GM18507 (cell line): ENCODE measurements at places on chromosomes 3 and 15.

- DNase-seq = no peak
Measured at GRCh38 chr3:160041465-160041864, 52.8 kb downstream of the IL12A start.

GRCh38 chr3:36591959-36592358, 172.4 kb downstream of the DCLK3 start:
- no peak for DNase-seq

- DNase-seq = no peak
Measured at GRCh38 chr3:71854096-71854495, 69.1 kb upstream of the PROK2 start.

- no peak for DNase-seq
Measured at GRCh38 chr3:146162561-146162960, 1.6 kb upstream of the PLOD2 start.

DNA sequence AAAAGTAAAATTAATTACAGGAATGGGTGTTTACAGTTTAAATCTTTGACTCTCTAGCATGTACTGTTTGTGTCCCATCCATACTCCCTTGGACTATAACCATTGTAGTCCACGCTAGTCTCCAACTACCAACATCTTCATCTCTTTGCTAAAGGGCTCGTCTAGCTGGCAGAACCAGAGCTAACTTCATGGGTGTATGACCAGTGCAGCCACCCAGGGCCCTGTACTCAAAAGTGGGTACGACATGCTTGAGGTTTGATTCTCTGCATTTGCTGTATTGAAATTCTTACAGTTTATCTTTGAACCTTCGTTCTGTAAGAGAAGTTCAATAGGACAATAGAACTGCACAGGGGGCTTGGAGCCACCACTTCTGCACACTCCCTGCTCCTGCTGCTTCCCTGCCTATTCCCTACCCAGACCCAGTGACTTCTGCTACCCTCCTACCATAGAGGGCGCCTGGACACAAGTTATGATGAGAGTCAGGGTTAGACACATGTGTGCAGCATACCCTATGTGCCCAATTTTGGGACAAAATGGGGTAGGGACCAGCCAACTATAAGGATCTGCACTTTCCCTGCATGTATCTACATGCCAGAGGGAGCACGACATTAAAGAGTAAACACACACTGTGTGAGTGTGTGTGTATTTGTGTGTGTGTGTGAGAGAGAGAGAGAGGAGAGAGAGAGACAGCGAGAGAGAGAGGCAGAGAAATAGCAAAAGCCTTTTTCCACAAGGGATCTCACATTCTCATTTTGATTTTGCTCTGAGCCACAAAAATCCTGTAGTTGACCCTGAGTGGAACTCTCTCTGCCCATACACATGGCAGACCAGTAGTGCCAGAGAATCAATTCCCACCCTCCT, 59.0 kb upstream of the NECTIN3 start:
- no peak for DNase-seq

DNA sequence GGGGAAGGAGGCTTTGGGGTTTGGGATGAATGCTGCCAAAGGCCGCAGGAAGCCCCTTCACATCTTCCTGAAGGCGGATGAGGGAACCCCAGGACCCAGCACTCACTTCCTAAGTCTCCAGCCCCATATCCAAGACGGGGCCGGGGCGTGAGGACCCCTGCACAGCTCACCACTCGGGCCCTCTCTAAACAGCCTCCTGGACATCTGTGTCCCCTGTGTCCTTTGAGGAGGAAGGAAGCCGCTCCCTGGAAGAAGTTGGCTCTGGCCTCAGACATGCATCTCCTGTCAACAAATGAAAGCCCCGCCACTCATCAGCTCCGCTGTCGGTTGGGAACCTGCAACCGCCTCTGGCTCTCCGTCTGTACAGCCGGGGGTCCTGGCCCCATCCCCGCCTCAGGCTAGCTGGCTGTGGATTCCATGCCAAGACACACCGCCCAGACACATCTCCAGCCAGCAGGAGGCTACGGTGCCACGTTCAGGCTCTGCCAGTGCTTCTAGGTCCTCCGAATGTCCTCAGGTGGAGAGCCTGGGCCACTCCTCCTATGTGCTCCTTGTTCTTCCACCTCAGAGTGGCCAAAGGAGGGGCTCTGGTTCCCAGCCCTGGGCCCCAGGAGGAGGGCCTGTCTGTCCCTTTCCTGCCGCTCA, 140.0 kb upstream of the MEF2A start:
- DNase-seq = no peak

GRCh38 chr3:112813723-112814171, 32.9 kb downstream of the CD200R1L start:
- no peak for DNase-seq

DNA sequence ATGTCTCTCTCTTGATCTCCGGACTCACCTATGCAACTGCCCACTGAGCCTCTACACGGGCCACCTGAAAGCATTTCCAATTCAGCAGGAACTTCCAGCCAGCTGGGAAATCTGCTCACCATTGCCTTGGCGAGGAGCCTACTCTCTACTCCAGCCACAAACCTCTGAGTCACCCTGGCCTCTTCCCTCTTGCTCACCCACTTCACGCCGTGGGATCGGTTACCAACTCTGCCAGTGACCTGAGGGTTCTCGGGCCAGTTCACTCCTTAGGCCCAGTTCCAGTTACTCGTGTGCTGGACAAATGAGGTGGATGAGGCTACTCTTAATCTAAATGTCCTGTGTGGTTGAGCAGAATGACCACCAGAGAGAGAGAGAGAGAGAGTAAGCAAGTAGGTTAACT, 70.1 kb downstream of the CEMIP start:
- no peak for DNase-seq

GRCh38 chr3:148333091-148333490, 364.6 kb upstream of the AGTR1 start:
- DNase-seq = no peak

- DNase-seq = no peak
Measured at GRCh38 chr15:72302955-72303354, 17.0 kb downstream of the CELF6 start.

- no peak for DNase-seq
Measured at GRCh38 chr15:26146202-26146601, 283.1 kb upstream of the ATP10A start.

GRCh38 chr3:152245498-152246170, 23.1 kb upstream of the MBNL1 start:
- DNase-seq = no peak

DNA sequence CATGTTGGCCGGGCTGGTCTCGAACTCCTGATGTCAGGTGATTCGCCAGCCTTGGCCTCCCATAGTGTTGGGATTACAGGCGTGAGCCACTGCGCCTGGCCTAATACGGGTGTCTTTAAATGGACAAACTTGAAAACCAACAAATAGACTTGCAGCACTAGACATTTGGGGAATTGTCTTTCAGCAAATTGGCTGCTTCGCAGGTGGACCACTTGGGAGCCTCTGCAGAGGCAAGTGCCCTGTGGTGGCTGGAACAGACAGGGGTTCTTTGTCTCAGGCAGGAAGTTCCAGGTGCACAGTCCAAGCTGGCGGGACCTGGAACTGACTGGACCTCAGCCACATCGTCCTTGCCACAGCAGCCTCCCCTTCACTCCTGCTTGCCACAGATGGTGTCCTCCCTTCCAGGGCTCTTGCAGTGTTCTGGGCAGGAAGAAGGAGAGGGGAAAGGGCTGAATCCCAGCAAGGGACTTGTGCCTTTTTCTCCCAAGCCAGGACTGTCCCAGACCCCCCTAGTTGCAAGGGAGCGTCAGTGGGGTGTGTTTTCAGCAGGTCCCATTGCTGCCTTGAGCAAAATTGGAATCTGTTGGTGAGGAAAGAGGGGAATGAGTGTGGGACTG, 94.3 kb downstream of the TBC1D2B start:
- no peak for DNase-seq

DNA sequence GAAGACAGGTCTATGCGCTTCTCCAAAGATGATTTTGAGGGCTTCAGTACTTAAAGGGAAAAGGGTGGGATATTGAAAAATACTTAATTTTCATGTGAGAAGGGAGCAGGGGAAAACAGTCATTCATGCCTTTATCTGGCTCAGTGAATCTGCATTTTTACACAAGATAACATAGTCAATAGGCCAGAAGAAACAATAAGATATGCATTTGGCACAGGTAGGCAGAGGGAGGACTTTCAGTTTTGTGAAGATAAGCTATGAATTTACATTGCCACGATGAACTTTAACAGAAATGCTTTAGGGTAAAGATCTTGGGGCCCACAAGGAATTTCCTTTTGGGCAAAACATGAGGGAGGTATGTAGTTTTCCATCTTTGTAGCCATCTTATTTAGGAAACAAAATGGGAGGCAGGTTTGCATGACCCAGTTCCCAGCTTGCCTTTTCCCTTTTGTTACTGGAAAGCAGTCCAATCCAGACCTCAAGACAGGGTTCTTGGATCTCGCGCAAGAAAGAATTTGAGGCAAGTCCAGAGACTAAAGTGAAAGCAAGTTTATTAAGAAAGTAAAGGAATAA, 504.2 kb downstream of the IGSF11 start:
- no peak for DNase-seq

GRCh38 chr15:62972814-62973213, 69.7 kb upstream of the TPM1 start:
- DNase-seq = no peak

DNA sequence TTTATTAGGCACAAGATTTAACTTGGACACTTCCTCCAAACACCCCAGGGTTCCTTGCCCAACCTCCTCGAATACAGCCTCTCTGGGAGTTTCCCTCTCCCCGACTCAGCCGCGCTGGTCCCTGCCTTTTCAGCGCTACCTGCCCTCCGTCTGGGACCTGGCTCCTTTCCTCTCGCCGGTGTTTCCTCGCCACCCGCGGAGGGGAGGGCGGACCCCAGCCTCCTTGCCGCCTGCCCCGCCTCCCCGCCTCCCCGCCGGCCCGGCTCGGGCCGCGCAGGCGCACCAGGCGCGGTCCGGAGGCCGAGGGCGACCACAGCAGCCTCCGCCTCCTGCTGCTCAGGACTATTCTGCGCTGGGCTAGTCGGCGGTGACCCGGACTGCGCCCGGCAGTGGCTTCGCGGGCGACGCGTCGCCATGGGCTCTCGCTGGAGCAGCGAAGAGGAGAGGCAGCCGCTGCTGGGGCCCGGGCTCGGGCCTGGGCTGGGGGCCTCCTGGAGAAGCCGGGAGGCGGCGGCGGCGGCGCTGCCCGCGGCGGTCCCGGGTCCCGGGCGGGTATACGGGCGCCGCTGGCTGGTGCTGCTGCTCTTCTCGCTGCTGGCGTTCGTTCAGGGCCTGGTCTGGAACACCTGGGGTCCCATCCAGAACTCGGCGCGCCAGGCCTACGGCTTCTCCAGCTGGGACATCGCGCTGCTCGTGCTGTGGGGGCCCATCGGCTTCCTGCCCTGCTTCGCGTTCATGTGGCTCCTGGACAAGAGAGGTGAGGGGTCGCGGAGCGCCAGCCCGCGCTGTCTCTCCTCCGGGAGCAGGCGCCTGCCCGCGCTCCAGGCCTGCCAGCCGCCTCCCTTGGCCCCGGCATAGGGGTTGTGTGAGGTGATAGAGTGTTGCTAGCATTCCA, at the start of gene SLC49A4:
Gene SLC49A4 (plus strand): TSS at position 291 of the 895 bp plus-strand sequence. CDS start 124 bp downstream, at position 415.
- peak; percentile 80 for DNase-seq

DNA sequence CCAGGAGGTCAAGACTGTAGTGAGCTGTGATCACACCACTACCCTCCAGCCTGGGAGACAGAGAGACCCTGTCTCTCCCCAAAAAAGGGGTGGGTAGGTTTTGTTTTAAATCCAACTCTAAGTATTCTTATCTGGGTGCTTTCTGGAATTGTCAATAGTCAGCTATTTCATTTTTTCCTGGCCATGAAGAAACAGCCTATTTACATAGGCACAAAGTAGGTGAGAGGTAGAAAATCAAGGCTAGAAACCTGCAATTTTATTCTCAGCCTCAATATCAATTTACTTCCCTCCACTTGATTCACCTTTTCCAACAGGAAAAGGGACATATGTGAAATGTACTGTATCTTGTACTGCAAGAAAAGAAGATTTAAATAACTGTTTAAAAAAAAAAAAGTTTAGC, 45.9 kb downstream of the CSNK1G1 start:
- DNase-seq = no peak

- DNase-seq = no peak
Measured at GRCh38 chr3:177887475-177887874, 648.8 kb upstream of the KCNMB2 start.

- DNase-seq = no peak
Measured at GRCh38 chr15:48627260-48627940, 18.1 kb downstream of the FBN1 start.

- DNase-seq = no peak
Measured at GRCh38 chr3:22121068-22121701, 370.2 kb upstream of the ZNF385D start.

DNA sequence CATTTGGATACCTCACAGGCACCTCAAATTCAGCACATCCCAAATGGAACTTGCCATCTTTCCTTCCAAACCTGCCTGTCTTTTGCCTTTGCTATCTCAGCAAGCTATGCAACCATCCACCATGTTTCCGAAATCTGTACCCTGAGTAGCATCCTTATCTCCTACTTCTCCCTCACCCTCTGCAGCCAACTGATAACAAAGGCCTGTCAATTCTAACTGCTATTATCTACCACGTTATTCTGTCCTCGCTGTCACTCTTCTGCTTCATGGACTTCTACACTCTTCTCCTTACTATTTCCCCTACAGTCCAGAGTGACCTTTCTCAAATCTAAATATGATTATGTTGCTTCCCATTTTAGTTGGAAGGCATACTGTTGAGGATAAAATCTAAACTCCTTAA, 25.5 kb upstream of the TAFA4 start:
- DNase-seq = no peak

- DNase-seq = no peak
Measured at GRCh38 chr3:187291001-187291511, 481 bp downstream of the MASP1 start.

- DNase-seq = no peak
Measured at GRCh38 chr3:56811546-56812202, 9.9 kb upstream of the ARHGEF3 start.

GRCh38 chr15:40063563-40064011, 24.6 kb upstream of the SRP14 start:
- no peak for DNase-seq

DNA sequence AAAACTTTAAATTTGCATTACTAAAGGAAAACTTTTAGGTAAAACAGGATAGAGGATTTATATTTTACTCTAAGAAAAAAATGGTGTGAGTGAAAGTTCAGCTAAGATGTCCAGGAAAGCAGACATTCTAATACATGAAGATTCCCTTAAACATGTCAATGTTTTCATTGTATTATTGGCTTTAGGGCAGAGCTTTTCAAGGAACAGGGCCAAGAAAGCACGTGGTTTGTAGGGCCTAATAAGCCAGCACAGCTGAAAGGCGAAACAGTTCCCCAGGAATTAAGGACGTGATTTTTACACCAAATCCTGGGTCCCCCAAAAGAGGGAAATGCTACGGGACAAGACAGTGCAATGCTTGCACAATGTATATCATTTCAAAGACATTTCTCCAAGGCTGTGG, 48.6 kb upstream of the MKRN3 start:
- DNase-seq = no peak

- no peak for DNase-seq
Measured at GRCh38 chr15:89490814-89491315, 5.5 kb downstream of the RHCG start.

DNA sequence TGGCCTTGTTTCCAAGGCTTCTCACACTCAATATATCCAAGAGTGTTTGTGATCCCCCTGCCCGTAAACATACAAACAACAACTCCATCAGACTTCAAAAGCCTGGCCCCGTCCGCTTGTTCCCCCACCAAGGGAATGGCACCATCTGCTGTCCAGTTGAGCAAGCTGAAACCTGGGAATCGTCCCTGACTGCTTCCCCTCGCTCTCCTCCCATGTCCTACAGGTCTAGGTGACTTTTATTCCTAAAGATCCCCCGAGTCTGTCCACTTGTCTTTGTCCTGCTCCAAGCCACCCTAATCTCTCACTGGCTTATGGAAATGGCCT, 27.9 kb upstream of the FAM174B start:
- no peak for DNase-seq
